ENCODE measurements at places on chromosomes 6 and 20.

- no peak for DNase-seq
Measured at GRCh38 chr6:6790891-6791290, 202.4 kb downstream of the LY86 start.

DNA sequence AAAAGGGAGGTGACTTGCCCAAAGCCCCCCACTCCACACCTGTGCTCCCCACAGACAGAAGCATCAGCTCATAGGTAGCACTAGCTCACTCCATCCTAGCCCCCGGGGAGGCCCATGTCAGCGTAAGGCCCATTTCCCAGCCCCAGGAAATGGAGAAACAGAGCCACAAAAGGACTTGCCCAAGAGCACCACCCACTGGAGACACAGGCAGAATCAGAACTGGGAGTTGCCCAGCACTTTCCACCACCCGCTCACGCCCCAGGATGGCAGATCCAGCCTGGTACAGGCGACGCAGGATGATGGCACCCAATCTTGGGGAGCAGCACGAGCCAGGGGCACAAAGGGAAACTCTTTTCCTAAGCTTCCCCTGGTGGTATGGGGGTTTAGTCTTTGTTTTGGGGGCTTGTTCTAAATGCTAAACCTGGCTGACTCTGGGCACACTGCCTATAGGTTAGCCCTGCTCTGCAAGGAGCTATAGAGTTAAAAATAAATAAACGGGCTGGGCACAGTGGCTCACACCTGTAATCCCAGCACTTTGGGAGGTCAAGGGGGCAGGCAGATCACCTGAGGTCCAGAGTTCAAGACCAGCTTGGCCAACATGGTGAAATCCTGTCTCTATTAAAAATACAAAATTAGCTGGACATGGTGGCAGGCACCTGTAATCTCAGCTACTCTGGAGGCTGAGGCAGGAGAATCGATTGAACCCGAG lies 11.8 kb downstream of the C20orf203 start:
- no peak for DNase-seq

DNA sequence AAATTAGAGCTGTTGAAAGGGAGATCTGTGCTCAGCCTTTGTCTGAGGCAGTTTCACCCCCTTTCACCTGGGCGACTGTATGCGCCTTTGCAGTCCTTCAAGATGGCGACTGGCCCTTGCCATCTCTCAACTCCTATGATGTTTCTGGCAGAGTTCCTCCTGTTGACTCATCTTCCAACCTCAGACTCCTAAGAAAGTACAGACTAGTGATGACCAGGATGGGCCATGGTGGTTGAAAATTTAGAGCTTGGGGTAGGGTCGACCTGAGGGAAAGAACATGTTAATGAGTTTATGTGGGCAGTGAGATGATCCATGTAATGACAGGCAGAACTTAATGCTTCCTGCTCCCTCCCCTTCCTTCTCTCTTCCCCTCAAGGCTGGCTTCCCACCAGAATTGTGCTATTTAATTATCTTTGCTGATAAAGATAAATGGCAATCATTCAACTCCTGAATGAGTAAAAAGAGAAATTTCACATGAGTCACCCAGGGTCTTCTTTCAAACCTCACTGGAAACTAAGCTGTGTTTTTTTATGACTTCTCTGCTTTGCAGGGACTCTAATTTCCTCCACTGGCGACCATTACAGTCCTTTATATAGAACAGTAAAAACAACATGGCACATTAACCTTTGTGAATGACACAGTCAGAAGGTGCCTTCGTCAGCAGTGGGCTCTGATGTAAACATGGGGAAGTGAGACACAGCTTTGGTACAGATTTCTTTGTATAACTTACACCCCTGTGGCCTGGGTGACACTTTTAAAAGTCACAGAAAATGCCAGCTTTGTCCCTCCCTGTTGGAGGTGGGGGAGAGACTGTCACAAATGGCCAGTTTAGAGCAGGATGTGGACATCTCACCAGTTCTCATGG lies 103.5 kb downstream of the SCP2D1 start:
- no peak for DNase-seq

- DNase-seq = no peak
Measured at GRCh38 chr20:17317341-17317740, 90.5 kb downstream of the PCSK2 start.

DNA sequence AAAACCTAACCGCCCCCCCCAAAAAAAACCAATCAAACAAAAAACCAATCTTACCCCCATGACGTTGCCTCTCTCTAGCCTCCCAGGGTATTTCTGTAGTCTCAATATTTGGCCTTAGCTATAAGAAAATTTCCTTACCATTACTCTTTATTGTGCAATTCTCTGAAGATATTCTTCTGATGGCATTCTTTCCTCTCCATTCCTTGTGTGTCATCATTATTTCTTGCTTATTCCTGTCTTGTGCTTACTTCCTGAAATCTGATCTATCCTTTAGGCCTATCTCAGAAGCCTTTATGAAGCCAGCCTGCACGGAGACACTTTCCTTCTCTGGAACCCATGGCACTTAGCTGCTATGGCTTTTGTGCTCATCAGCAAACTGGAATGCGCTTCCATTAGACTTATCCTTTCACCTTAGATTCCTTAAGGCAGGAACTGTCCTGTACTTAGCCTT lies 65.9 kb upstream of the DDR1 start:
- no peak for DNase-seq

DNA sequence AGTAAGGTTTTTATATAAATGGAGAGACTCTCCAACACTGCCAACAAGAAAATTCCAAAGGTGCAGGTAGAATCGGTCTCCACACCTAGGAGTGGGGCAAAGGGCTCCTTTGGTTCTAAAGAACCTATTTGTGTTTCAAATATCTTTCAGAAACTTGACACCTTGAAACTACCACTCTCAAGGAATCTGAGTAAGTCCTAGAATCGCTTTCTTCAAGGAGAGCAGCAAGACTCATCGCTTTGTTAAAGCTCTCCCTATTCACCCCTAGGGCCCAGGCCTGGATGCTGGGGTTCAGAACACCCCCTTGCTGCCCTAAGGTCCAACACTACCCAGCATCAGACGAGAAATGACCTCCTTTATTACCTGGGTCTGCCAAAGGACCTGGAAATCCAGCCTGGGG lies 2.0 kb downstream of the CLIC5 start:
- DNase-seq = no peak

DNA sequence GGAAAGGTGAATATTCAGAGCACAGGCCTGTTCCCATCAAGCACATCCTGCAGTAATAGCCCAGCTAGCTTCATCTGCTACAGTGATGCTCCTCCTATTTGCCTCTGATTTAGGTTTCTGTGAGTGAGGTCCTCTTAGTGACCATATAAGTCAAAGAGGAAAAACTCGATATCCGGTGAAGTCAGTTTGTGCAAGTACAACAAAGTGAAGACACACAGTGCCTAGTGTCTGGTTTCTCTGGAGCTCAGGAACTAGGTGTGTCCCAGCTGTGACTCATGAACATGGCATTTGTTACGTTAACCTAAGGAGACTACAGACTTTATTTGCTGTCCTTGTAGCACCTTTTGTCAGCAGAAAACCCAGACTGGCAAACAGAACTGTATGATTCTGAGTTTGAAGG lies 33.9 kb downstream of the EDN1 start:
- DNase-seq = no peak

- DNase-seq = no peak
Measured at GRCh38 chr6:123316733-123317323, 319.9 kb downstream of the TRDN start.

DNA sequence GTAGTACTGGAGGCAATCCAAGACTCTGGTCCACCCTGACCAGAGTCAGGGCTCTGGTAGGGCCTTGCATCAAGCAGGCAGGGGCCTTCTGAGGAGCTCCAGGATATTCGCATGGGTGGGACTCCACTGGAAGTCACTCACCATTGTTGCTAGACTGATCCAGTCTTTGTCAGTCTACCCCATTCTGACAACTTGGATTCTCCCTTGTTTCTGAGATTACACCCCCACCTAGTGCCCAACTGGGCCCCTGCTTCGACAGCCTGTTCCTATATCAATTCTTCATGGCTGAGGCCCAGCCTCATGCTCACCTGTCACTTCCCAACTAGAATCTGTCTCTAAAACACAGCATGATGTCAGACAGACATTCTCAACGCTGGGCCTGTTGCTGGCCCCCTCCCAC lies 5.2 kb downstream of the SLC35D3 start:
- no peak for DNase-seq

DNA sequence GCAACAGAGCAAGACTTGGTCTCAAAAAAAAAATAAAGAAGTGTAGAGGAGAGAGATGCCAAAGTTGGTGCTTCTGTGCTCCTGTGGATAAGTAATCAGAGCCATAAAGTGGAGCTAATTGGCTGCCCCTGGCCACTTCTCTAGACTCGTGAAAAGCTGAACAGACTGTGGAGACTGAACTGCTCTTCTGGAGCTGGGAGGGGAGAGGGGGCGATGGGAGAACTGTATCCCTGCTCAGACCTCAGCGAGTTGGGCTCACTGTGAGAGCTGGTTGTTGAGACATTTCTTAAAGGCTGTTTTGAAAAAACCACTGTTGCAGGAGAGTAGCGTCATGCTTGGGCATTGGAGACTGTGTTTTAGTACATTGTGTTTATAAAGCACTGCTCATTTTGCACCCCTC lies 125.7 kb downstream of the TCP11 start:
- no peak for DNase-seq

GRCh38 chr20:33262658-33263065 lies 20.4 kb upstream of the BPIFB1 start:
- peak; percentile 56 for DNase-seq

GRCh38 chr6:149249370-149250357 lies 67.8 kb upstream of the TAB2 start:
- no peak for DNase-seq

DNA sequence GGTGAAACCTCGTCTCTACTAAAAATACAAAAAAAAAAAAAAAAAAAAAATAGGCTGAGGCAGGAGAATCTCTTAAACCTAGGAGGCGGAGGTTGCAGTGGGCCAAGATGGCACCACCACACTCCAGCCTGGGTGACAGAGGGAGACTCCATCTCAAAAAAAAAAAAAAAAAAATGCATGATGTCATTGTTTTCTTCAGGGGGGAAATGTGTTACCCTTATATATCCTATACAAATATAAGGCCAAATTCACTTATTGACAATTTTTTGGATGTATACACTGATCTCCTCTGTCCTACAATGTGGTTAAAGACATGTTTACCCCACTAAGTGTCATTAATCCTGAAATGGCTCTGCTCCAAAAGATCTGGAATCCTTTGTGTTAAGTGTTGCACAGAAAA lies 73.1 kb downstream of the TPBG start:
- DNase-seq = no peak

DNA sequence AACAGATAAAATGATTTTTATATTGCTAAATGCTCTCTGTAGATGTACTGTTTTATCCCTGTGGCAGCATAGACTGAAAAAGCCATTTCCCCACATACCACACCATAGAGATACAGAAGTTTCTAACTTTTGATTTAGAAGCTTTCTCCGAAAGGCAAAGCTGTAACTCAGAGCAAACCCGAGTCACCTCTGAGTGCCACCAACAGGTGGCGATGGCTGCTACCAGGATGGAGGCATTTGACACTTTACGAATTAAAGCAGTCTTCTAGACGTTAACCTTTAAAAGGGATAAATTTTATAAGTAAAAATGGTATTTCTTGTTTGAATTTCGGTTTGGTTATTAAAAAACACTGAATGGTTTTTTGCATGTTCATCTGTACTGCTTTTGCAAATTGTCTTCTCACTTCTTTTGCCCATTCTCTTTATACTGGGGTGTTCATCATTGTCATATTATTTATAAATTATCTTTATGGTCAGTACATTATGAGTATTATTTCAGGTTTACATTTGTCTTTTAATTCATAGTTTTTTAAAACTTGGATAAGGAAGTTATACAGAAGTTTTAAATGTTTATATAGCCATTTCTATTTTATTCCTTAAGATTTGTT lies 201.0 kb upstream of the CEP162 start:
- DNase-seq = no peak

- no peak for DNase-seq
Measured at GRCh38 chr20:4638826-4639225, 82.9 kb upstream of the PRND start.

All from hypothalamus (tissue), 51 donors.